ENCODE measurements at places on chromosomes 6 and 20. TPM values are rescaled to one million over a fixed set of nuclear protein-coding genes. Genes with fewer than 3 reads are reported as not detected.
A peak's percentile ranks its signal among the peaks of the same experiment; 100 is the strongest.

GRCh38 chr20:54133434-54134427, 40.1 kb downstream of the CYP24A1 start:
- DNase-seq = peak; percentile 37
- peaks cover 15% of the 10 kb centered on the region for H3K4me1 ChIP-seq
- no peaks in the 10 kb centered on the region for H3K36me3 ChIP-seq
- H3K27ac ChIP-seq = peak overlapping the region; percentile 59
- no peaks in the 10 kb centered on the region for H3K27me3 ChIP-seq

GRCh38 chr20:58086763-58087561, 141.5 kb downstream of the ANKRD60 start:
- H3K36me3 ChIP-seq = no peaks in the 10 kb centered on the region
- H3K4me1 ChIP-seq = peaks cover 6% of the 10 kb centered on the region

GRCh38 chr6:170516783-170517616, 36.1 kb downstream of the PSMB1 start:
- no peaks in the 10 kb centered on the region for H3K27me3 ChIP-seq
- DNase-seq = peak; percentile 73
- H3K36me3 ChIP-seq = no peaks in the 10 kb centered on the region
- no peak overlapping the region for H3K4me3 ChIP-seq

DNA sequence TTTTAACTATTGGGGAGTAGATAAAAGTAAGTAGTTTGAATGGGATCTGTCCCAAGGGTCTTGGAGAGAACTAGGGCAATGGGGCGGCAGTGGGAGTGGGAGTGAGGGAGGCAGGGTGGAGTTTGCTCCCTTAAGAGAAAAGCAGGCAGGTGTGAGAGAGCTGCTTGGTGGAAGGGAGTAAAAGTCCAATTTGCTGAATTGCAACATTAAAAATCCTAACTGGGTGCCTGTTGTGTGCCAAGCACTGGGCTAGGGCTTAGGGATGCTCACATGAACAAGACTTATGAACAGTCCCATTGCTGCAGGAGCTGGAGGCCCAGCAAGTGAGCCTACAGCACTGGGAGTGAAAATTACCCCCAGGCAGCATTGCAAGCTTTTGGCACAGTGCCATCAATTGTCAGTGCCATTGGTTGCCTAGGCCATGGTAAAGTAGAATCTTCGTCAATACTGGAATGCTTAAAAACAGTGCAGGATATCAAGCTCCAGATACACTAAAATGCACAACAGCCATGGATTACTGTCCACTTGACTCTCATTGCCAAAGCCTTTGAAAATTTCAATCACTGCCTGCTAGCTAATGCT, 277.7 kb upstream of the JARID2 start:
- H3K4me1 ChIP-seq = peaks cover 5% of the 10 kb centered on the region
- no peaks in the 10 kb centered on the region for H3K27me3 ChIP-seq
- DNase-seq = peak; percentile 31
- H3K27ac ChIP-seq = no peak overlapping the region
- H3K36me3 ChIP-seq = no peaks in the 10 kb centered on the region

- H3K27ac ChIP-seq = no peak overlapping the region
- H3K4me1 ChIP-seq = no peaks in the 10 kb centered on the region
- DNase-seq = no peak
- H3K27me3 ChIP-seq = no peaks in the 10 kb centered on the region
Measured at GRCh38 chr6:25217302-25217701, 61.9 kb upstream of the CARMIL1 start.

- peaks cover 34% of the 10 kb centered on the region for H3K4me1 ChIP-seq
- H3K27ac ChIP-seq = peak overlapping the region; percentile 70
- peak; percentile 72 for DNase-seq
- H3K4me3 ChIP-seq = no peak overlapping the region
- H3K27me3 ChIP-seq = no peaks in the 10 kb centered on the region
Measured at GRCh38 chr6:150301846-150302519, 66.8 kb upstream of the IYD start.

DNA sequence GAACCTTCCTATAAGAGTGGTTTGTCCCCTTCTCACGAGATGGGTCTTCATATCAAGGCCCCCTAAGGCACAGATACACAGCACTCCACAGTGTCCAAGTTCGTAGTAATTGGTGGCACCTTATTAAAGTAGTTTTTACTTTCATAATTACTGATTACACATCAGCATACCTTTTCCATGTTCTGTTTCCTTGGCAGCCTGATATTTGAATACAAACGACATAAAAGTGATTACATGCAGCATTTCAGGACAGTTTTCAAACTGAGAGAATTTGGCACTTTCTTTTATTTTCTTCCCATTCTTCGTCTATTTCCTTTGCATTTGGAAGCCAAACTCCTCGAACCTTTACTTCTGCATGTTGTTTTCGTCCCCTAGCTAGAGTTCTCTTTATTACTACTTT, 139.7 kb downstream of the MTHFD1L start:
- H3K27me3 ChIP-seq = no peaks in the 10 kb centered on the region
- H3K4me1 ChIP-seq = peaks cover 7% of the 10 kb centered on the region
- DNase-seq = no peak
- H3K4me3 ChIP-seq = no peak overlapping the region
- H3K27ac ChIP-seq = no peak overlapping the region

GRCh38 chr20:46272389-46273047, 35.8 kb downstream of the CDH22 start:
- H3K4me3 ChIP-seq = no peak overlapping the region
- no peak overlapping the region for H3K27ac ChIP-seq
- no peaks in the 10 kb centered on the region for H3K36me3 ChIP-seq

DNA sequence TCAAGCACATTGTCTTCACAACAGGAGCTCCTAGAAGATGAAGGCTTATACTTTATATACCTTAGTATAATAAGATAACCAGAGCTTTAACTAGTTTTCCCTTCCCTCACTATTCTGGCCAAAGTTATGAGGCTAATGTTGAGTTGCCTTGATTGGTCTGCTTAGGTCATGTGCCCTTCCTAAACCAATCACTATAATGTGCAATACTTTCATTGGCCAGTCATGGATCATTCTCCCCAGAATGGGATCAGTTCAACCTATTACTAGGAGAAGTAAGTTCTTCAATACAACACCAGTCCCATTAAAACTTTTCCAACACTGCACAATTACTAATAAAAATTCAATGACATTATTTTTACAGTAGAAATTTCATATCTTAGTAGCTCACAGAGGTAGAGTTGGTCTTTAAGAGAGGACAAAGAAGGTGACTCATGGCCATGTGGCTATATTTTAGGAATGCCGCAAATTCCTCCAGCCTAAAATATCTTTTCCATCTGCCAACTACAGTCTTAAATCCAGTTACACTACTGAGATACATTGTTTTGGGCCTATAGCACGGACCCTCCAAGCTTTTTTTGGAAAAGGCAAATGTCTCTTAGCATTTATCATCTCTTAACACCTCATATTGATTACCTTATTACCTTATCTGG, 12.5 kb upstream of the POU3F2 start:
- H3K27ac ChIP-seq = no peak overlapping the region
- H3K36me3 ChIP-seq = no peaks in the 10 kb centered on the region
- H3K27me3 ChIP-seq = no peaks in the 10 kb centered on the region
- no peak for DNase-seq
- no peak overlapping the region for H3K4me3 ChIP-seq
- H3K4me1 ChIP-seq = no peaks in the 10 kb centered on the region

GRCh38 chr6:35731414-35731735, 5.5 kb upstream of the ARMC12 start:
- no peaks in the 10 kb centered on the region for H3K36me3 ChIP-seq
- peak; percentile 88 for DNase-seq
- peak overlapping the region; percentile 69 for H3K27ac ChIP-seq
- peak overlapping the region; percentile 67 for H3K4me3 ChIP-seq
- peaks cover 26% of the 10 kb centered on the region for H3K4me1 ChIP-seq

DNA sequence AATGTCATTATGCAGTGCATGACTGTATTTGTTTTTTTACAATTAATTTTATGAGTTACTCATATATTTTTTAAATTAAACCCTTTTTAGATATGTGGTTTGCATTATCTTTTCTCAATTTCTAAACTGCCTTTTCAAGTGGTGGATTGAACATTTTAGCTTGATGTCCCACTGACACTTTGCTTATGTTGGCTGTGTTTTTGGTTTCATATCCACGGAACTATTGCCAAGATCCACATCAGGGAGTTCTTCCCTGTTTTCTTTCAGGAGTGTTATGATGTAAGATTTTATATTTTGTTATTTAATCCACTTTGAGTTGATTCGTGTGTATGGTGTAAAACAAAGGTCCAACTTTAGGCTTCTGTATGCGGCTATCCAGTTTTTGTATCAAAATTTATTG, 1144.9 kb upstream of the EYS start:
- no peaks in the 10 kb centered on the region for H3K4me1 ChIP-seq
- no peaks in the 10 kb centered on the region for H3K36me3 ChIP-seq
- no peak overlapping the region for H3K4me3 ChIP-seq
- no peaks in the 10 kb centered on the region for H3K27me3 ChIP-seq

DNA sequence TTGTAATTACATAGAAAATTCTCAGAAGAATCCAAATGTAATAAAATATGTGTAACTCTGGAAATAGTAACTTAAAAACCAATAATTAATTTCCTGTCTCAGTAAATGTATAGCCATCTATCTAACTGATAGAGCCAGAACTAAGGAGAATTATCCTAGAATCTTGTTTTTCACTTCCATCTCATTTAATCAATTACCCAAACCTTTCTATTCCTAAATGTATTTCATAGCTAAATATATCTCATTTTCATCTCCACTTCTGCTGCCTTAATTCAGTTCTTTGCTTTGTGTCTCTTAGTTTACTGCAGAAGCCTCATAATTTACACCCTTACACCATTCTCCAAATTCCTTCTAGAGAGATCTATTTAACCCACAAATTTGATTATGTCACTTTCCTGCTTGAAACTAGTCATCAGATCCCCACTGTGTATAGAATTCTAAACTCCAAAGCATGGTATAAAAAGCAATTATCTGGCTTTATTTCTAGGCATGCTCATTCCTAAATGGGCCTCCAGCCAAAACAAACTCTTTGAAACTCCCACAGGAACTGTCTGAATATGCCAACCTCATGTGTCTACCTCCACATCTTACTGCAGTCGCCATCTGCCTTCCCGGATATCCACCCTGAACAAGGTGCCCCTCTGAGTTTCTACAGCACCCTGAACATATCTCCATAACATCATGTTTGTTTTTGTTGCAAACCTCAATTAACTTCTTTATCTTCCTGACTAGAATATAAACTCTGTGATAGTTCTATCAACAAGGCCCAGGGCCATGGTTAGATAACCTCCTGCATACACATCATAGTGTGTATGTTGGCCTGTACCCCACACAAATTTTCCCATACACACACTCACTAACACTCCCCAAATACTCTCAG, 70.5 kb upstream of the ADTRP start:
- no peaks in the 10 kb centered on the region for H3K4me1 ChIP-seq
- no peak overlapping the region for H3K27ac ChIP-seq
- no peak overlapping the region for H3K4me3 ChIP-seq
- H3K27me3 ChIP-seq = no peaks in the 10 kb centered on the region
- no peak for DNase-seq

DNA sequence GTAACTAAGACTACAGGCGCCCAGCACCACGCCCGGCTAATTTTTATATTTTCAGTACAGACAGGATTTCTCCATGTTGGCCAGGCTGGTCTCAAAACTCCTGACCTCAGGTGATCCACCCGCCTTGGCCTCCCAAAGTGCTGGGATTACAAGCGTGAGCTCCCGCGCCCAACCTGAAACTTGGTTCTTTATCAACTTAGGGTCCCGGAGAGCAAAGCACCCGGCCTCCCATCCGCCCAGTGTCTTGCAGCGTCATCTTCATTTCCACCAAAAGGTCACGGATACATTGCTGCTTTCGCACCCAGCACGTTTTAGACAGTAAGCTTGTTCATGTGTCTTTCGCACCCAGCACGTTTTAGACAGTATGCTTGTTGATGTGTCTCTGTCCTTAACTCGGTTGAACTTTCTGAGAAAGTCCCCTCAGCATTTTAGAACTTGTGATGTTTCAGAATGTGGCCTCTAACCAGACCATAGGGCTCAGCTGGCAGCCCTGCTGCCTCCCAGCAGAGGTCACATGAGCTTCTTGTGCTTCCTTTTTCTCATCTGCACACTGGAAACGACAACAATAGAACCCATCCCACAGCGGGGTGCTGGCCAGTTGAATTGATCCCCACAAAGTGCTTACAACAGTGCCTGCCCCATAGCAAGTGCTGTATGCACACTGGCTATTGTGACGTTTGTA, 48.8 kb downstream of the PRR18 start:
- DNase-seq = no peak
- no peaks in the 10 kb centered on the region for H3K27me3 ChIP-seq
- H3K36me3 ChIP-seq = no peaks in the 10 kb centered on the region
- no peak overlapping the region for H3K4me3 ChIP-seq
- no peak overlapping the region for H3K27ac ChIP-seq

GRCh38 chr6:158938811-158939254, 61.2 kb downstream of the RSPH3 start:
- no peaks in the 10 kb centered on the region for H3K36me3 ChIP-seq
- H3K4me1 ChIP-seq = no peaks in the 10 kb centered on the region
- no peak for DNase-seq
- no peak overlapping the region for H3K27ac ChIP-seq
- H3K4me3 ChIP-seq = no peak overlapping the region

DNA sequence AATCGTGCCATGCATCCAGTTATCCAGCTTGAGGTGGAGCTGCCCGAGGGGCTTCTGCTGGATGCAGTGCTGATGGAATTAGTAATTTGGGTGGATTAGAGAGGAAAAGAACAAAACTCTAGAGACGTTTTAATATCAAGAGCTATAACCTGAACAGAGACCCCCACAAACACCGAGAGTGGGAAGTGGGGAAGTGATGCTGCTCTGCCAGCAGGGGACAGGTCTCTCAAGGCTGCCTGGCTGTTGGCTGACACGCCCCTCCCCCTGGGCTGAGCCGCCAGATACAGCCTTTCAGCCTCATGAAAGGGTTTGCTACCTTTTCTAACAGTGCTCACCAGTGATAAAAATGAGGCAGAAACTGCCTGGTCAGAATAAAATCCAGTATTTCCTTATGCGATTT, 9.6 kb downstream of the LEMD2 start:
- no peak for DNase-seq
- H3K4me1 ChIP-seq = peaks cover 18% of the 10 kb centered on the region
- no peaks in the 10 kb centered on the region for H3K27me3 ChIP-seq
- no peak overlapping the region for H3K27ac ChIP-seq
- H3K36me3 ChIP-seq = peaks cover 87% of the 10 kb centered on the region
- H3K4me3 ChIP-seq = no peak overlapping the region

DNA sequence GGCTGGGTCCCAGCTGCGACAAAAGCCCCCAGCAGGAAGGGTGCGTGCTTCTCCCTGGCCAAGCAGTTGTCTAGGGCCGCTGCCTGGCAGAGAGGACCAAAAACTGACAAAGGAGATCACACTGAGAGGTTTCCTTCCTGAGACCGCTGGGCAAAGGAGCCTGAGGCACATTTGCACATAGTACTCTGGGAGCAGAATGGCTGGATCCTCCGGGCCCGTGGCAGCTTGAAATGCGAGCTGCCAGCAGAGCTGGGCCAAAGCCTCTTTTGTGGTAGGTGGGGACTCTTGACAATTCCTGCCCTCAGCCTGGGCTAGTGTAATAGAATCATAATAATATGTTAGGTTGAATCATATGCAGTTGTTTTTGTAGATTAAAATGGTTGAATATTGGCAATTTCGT, 33.1 kb upstream of the RNF8 start:
- DNase-seq = peak; percentile 34
- peaks cover 10% of the 10 kb centered on the region for H3K36me3 ChIP-seq
- H3K27me3 ChIP-seq = no peaks in the 10 kb centered on the region

LTA gene
- total RNA-seq = not detected

TP53RK gene
- 41.5 TPM for total RNA-seq

TMEM170B gene
- 1.0 TPM for total RNA-seq

CDKN1A gene
- total RNA-seq = 56.1 TPM

SLC25A27 gene
- 0.33 TPM for total RNA-seq

CRISP3 gene
- total RNA-seq = not detected

GPR6 gene
- total RNA-seq = not detected

CD83 gene
- 15.0 TPM for total RNA-seq

SHLD1 gene
- total RNA-seq = 8.2 TPM

ZSCAN31 gene
- 2.6 TPM for total RNA-seq

CCN5 gene
- not detected for total RNA-seq
